Stimulated activated CD4-positive, alpha-beta T cell treated with anti-CD3 and anti-CD28 coated beads, Interleukin-1b, Interleukin-23, amount 100 ng/mL, for 48 hours (primary cell): ENCODE measurements at places on chromosomes 11 and 22.

DNA sequence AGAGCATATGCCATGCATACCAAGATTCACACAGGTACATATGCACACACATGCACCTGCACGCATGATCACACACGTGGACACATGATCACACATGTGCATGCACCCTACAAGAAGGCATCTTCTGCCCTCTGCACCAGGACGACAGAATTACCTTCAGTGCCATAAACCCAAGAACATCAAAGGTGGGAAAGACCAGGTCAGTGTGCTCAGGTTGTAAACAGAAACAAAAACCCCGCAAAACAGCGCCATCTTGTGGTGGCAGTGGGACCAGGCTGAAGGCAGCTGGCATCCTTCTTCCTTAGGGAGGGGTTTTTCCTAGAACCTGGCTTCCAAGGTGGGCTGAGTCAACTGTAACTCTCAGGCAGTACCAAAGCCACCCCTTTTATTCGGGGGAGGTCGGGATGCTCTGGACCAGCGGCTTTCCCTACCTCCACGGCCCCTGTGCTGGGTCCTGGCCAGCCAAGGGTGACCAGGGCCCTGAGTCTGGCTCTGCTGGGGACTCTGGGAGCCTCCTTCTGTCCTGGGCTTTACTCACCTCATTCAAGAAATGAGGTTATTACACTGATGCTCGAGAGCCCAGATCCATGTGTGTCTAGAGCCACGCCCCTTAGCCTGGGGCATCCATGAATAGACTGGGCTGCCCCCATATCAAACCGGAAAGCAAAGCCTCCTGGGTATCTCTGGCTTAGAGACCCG is 69.4 kb upstream of the FGF3 start:
- peak; percentile 52 for DNase-seq

DNA sequence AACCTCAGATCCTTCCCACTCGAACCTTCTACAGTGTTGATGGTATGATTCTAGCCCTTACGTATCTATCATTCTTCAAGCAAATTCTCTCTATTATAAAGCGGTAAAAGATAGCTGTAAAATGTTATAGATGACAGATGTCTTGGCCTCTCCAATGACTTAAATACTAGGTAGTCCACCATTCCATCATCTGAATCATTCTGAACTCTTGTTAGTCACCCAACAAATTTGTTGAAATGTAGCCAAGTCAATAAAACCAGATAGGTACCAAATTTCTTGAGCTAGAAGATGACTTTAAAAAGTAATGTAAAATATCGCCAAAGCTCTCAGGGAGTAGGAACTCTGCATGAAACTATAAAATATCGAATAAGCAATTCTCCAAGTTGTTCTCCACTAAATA is 32.6 kb upstream of the PICALM start:
- no peak for DNase-seq

- DNase-seq, result no peak
Observed at GRCh38 chr22:31739795-31740201, 10.1 kb downstream of the PRR14L start.

- no peak for DNase-seq
Observed at GRCh38 chr11:108958368-108959104, 293.7 kb downstream of the DDX10 start.

GRCh38 chr11:57751676-57752253 is at the start of gene BTBD18:
Gene BTBD18 (minus strand): TSS chr11:57751819. CDS start chr11:57751188, 631 bp downstream.
- no peak for DNase-seq

GRCh38 chr11:66218846-66219620 is 49.4 kb upstream of the RAB1B start:
- no peak for DNase-seq

DNA sequence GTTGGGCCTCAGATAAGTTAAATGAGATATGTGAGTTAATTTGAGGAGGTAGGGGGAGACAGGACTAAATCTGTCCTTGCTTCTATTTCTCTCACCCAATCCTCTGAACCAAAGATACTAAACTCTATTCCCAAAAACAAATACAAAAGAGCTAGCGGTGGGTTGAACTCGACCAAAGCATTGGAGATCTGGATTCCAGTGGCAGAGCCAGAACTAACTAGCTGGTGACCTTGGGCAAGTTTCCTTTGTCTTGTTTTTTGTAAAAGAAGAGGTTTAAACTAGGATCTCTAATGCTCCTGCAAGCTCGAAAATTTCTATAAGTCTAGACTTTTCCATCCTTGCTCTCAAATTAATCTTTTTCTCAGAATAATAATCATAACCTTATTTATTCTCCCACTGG is 1.5 kb downstream of the ME3 start:
- DNase-seq, result no peak

- DNase-seq, result no peak
Observed at GRCh38 chr11:67310246-67311050, 7.1 kb downstream of the SSH3 start.

DNA sequence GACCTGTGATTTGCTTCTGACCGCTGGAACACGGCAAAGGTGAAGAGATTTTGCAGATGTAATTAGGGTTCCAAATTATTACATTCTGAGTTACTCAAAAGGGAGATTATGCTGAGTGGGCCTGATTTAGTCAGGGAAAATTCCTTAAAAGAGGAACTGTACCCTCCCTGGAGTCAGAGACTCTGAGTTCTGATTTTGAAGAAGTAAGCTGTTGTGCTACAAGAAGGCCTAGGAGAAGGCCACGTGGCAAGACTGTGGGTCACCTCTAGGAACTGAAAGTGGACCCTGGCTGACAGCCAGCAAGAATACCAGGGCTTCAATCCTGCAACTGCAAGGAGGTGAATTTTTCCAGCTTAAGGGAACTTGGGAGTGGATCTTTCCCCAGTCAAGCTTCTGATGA is 45.3 kb downstream of the CHRDL2 start:
- DNase-seq, result no peak

GRCh38 chr22:27961182-27961581 is 42.1 kb upstream of the PITPNB start:
- DNase-seq, result no peak

GRCh38 chr11:60184824-60185511 is 2.1 kb upstream of the MS4A6A start:
- no peak for DNase-seq

- no peak for DNase-seq
Observed at GRCh38 chr11:44312876-44313275, 2.9 kb upstream of the ALX4 start.

DNA sequence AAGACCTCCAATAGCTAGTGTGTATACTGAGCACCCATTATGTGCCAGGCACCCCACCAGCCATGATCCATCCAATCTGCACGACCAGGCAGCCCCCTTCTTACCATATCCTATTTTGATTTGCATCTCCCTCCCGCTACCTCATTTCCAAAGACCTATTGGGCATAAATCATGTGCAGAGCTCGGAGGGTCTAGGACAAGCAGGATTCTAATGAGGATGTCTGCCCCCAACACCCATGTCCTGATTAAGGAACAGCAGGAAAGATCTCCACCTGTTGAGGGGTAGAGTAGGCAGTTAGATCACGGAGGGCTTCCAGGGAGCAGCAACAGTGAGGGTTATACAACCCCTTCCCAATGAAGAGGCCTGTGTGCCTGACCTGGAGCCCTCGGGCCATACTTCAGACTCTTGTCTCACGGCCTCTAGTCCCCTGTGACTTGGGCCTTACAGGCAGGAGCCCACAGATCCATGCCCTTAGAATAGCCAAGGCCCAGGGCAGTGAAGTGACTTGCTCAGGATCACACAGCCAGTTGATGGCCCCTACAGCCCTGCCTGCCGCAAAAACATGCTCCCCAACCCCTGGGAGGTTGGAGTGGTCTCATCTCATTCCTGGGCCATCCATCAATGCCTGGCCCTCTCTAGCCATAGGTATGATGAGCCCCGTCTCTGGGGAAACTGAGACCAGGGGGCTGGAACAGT is 3.5 kb downstream of the RAB3IL1 start:
- no peak for DNase-seq

DNA sequence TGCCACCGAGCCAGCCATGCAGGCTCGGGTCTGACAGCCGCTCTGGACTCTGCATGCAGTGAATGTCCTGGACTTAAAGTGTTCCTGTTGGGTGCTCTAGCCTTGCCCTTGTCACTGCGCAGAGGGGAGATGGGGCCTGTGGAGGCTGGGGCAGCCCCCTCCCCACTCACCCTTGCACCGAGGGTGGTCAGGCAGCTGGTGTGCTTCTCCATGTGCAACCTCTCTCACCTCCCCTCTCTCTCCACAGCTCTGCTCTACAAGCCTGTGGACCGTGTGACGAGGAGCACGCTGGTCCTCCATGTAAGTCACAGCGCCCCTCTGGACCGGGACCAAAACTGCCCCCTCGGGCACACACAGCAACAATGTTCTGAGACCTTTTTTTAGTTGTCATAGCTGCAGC is 92.5 kb downstream of the BCR start:
- no peak for DNase-seq

GRCh38 chr22:39806109-39806508 is 87.5 kb downstream of the ENTHD1 start:
- DNase-seq, result no peak

- DNase-seq, result no peak
Observed at GRCh38 chr11:61378713-61379313, 13.6 kb upstream of the TMEM216 start.

- no peak for DNase-seq
Observed at GRCh38 chr11:120211522-120212258, 858 bp downstream of the OAF start.

DNA sequence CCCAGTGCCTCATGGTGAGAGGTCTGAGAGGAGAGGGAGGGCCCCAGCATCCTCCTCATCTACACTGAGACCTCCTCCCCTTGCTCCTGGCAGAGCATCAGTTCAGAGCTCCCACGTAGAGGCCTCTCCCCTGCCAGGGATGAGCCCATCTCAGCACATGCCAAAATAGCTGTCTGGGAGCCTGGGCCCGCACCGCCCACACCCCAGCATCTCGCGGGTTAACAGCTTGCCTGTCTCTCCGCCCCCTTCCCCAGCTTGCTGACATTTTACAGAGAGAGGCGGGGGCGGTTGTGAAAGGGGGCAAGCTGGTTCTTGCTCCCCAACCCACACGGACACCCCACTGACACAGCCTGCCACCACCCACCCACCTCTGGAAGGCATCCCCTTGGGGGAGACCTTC is 6.4 kb downstream of the DGKZ start:
- DNase-seq, result peak; percentile 71

- no peak for DNase-seq
Observed at GRCh38 chr11:27621405-27622161, 78.7 kb downstream of the BDNF start.

- DNase-seq, result no peak
Observed at GRCh38 chr22:49492308-49492707, 335.4 kb downstream of the BRD1 start.

DNA sequence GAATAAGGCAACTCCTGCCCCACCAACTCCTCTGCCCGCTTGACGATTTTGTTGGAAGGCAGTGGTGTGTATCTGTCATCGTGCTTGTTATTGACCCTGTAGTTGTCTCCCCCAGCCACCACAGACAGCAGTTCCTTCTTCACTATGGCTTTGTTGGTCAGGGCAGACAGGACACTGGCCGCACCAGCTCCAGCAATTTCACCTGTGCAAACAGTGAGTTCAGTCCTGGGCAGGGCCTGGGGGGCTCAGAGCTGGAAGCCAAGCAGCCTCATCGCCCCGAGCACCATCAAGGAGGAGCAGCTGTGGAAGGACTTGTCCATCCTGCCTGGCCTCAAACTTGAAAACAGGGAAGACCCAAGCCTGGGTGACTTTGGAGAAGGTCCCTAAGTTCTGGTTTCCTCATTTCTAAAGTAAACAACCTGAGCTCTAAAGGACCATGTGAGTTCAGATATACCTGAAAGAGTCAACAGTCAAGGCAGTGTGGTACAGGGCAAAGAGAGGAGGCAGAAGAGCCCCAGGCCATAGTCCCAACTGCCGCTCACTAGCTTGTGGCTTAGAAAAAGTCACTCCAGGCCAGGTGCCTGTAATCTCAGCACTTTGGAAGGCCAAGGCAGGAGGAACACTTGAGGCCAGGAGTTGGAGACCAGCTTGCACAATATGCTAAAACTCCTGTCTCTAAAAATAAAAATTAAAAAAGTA is 4.6 kb downstream of the PLAAT2 start:
- DNase-seq, result no peak

- no peak for DNase-seq
Observed at GRCh38 chr11:58832056-58832645, 12.4 kb downstream of the GLYATL2 start.

DNA sequence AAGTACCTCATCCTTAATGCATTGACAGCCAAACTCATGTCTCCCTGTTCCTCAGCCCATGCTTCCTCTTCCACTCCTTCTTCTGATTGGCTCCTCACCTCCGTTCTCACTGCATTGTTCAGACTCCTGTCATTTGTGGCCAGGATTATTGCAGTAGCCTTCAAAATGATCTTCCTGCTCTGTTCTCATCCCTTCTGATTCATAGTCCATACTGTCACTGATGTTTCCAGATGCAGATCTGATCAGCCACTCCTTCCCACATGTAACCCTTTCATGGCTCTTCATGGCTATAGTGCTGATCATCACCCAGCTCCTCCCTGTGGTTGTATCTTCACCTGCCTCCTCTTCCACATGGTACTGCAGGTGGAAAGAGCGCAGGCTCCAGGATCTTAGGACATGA is 71.7 kb downstream of the DEPDC5 start:
- DNase-seq, result no peak

- DNase-seq, result no peak
Observed at GRCh38 chr22:36144886-36145541, 15.5 kb downstream of the APOL3 start.

DNA sequence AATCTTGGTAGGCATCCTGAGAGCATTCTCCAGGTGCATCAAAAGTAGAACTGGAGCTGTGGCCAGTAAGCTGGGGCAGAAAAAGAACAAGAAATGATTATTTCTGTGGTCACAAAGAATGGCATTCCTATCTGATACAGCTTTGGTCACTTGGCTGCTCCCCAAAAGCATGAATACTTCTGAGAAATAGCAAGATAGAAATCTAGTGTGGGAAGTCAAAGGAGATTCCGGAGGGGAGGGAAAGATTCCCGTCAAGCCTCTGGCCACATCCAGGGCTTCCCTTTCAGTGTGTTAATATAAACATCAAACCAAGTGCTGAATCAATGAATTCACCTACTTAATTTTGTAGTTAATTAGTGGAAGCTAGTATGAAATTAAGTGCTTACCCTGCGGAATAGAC is 1185.4 kb downstream of the LRRC4C start:
- no peak for DNase-seq

GRCh38 chr11:107102692-107103477 is 84.6 kb upstream of the GUCY1A2 start:
- no peak for DNase-seq

DNA sequence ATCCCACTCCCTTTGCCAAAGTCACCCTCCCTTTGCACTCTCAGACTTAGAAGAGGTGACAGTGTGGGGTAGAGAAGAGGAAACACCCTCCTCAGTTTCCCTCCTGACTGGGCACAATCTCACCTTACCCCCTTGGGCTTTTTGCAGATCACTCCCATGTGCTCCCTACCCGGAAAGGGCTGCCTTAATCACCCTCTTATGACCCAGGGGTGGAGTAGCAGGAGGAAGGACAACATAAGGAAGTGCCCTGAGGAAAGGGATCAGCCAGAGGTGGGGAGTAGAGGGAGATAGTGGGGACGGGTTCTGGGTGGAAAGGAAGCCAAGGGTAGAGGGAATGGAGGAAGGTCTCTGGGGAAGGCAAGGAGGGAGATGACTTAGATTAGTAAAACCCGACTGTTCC is 52.0 kb downstream of the NRXN2 start:
- DNase-seq, result no peak
